ENCODE measurements at places on chromosomes 7 and 10. TPM values are rescaled to one million over a fixed set of nuclear protein-coding genes. Genes with fewer than 3 reads are reported as not detected.
A peak's percentile ranks its signal among the peaks of the same experiment; 100 is the strongest.

DNA sequence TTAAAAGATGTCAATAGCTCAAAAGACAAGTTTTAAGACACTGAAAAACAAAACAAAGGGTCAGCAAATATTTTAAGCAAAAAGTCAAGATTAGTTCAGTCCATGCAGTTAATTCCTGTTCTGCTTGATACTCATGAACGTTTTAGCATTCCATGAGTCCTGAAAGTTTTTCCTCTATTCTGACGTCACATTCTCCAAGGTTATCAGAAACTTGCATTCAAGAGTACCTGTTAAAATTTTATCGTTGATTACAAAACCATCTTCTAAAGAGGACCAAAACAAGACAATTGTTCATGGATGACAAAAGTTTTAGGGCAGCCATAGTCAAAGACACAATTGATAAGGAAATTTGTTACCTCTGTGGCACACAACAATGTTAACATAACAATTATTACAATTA lies 52.5 kb upstream of the VOPP1 start:
- DNase-seq = no peak

- DNase-seq = no peak
Observed at GRCh38 chr10:49609006-49609282, 1.2 kb upstream of the SLC18A3 start.

- DNase-seq = no peak
Observed at GRCh38 chr10:103872137-103872931, 17.0 kb upstream of the SH3PXD2A start.

GRCh38 chr7:77727527-77727926 lies 31.3 kb downstream of the RSBN1L start:
- no peak for DNase-seq

DNA sequence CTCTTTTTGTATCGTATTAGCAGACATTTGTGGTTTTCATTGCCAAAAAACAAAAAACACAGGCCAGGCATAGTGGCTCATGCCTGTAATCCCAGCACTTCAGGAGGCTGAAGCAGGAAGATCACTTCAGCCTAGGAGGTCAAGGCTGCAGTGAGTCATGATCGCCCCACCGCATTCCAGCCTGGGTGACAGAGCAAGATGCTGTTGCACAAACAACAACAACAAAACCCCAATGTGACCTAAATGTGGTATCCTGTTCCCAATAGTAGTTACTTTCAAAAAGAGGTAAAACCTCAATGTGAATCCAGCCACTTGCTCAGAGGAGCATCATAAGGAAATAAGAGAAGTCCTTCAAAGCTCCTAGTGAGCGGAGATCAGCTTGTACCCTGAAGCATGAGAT lies 45.8 kb upstream of the SKAP2 start:
- DNase-seq = no peak

GRCh38 chr10:3852147-3852904 lies 67.3 kb upstream of the KLF6 start:
- DNase-seq = peak; percentile 56

GRCh38 chr10:49762566-49762877 lies 399 bp upstream of the OGDHL start:
- DNase-seq = no peak

DNA sequence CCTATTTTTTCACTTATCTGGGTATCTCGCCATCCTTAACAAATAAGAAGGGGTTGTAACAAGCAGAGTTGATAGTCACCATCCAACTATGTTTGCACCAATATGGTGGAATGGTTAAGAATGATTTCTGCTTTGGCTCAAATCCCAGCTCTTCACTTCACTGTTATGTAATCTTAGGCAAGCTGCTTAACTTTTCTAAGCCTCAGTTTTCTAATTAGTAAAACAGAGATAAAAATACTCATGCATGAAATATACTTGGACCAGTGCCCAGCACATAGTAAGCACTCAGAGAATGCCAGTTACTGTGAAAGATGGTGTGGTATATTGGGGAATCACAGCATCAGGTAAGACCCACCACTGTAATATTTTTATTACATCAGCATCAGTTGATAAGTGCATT lies 33.6 kb downstream of the ABCB1 start:
- DNase-seq = no peak

- DNase-seq = no peak
Observed at GRCh38 chr7:67732898-67733297, 736.3 kb downstream of the TYW1 start.

GRCh38 chr7:11077816-11078215 lies 104.1 kb downstream of the PHF14 start:
- no peak for DNase-seq

- peak; percentile 49 for DNase-seq
Observed at GRCh38 chr10:110504111-110504735, 6.5 kb downstream of the DUSP5 start.

- DNase-seq = no peak
Observed at GRCh38 chr7:158842486-158842885, 13.2 kb upstream of the ESYT2 start.

DNA sequence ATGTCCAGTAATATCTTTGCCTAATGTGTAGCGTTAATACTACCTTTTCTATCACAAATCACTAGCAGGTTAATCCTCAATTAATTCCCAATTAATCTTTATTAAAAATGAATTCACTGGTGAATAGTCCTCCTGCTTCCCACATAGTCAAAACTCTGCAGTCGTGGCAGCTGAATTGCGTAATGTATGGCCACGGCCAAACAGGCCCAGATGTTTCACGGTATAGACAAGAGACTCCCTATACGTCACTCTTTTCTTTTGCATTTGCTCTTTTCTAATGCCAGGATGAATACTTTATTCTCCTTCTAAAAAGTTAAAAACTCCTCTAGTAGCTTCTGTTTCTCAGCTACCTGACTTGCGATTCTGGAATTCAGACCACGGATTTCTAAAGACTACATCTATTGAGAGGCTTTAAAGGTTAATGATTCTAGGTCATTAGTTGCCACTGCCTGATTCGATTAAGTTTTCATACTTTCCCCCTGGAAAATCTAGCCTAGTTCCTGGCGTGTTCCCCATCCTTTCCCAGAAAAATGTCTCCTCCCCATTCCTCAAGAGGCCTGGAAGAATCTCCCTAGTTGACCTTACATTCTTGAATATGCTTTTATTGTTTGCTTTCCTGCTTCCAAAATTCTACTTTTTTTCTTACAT lies 16.9 kb downstream of the MEOX2 start:
- no peak for DNase-seq

DNA sequence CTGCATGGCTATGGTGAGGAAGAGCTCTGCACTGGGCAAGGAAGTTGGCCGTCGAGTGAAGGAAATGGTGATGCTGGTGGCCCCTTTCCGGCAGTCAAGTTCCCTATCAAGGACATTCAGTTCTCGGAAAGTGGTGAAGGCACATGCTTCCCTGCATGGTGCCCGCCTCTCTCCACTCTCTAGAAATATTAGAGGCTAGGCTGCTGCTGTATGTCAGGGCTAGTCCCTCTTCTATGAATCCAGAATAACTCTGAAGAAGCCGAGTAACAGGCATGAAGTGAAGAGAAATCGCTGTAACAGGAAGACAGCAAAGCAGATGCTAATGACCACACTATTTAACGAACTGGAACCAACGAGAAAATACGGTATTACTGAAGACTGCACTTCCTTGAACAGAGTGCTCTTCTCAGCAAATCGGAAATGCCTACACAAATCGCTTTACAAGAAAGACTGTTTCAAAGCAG lies 5.4 kb downstream of the IDI1 start:
- DNase-seq = no peak

GRCh38 chr10:91298224-91298871 lies 77.9 kb downstream of the PCGF5 start:
- DNase-seq = peak; percentile 69

DNA sequence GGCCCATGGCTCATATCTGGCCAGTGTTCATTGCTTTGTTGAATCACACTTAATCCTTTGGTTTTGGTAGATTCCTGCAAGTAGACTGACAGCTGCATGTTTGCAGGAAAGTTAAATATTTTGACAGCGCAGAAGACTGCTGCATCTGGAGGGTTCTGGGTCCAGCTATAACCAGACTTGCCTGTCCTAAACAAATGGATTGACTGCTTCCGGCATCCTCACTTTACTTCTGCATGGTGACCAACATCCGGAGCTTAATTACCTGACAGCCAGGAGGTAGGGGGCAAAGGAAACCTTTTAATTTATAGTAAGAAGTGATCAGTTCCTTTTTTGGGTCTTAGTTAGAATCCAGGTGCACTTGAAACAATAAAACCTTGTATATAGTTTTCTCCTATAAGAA lies 263.3 kb downstream of the SNX10 start:
- no peak for DNase-seq

- DNase-seq = no peak
Observed at GRCh38 chr10:16856092-16856491, 38.9 kb upstream of the RSU1 start.

GRCh38 chr10:70652761-70653657 lies 19.3 kb upstream of the ADAMTS14 start:
- DNase-seq = no peak

DNA sequence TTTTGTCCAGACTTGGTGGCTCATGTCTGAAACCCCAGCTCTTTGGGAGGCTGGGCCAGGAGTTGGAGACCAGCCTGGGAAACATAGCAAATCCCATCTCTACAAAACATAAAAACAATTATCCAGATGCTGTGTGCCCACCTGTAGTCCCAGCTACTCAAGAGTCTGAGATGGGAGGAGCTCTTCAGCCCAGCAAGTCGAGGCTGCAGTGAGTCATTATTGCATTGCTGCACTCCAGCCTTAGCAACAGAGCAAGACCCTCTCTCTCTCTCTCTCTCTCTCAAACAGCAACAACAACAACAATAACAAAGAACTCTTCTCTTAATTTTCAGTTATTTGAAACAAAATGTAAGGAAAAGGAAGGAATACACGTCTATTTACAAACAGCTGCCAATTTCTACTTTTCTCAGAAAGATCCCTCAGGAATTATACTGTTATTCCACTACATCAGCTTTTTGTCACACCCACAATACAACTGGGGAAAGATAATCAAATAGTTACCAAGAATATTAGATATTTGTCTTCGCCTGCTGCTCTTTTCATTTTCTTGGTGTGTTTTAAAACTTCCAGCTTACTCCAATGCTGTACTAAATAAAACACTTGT lies 5.1 kb upstream of the TSPAN12 start:
- no peak for DNase-seq

GRCh38 chr10:132982301-132982989 lies 40.1 kb upstream of the CFAP46 start:
- no peak for DNase-seq

GRCh38 chr7:121037957-121038716 lies 49.6 kb downstream of the CPED1 start:
- DNase-seq = no peak

GRCh38 chr10:129743738-129744133 lies 220.3 kb downstream of the EBF3 start:
- no peak for DNase-seq

GRCh38 chr10:122957474-122957873 lies 3.4 kb upstream of the C10orf88 start:
- DNase-seq = no peak

GRCh38 chr7:26525398-26526264 lies 234.0 kb downstream of the SNX10 start:
- no peak for DNase-seq

The EMX2 gene
- total RNA-seq = not detected

The ACSL5 gene
- 33.4 TPM for total RNA-seq

The MRLN gene
- not detected for total RNA-seq

The EFCAB10 gene
- not detected for total RNA-seq

The PDE6C gene
- total RNA-seq = not detected

The PGAM1 gene
- total RNA-seq = 1,167 TPM

The GPR15LG gene
- not detected for total RNA-seq

The PGAM2 gene
- total RNA-seq = 0.24 TPM
